ENCODE measurements at places on chromosomes 6 and 20.
A peak's percentile ranks its signal among the peaks of the same experiment; 100 is the strongest.

DNA sequence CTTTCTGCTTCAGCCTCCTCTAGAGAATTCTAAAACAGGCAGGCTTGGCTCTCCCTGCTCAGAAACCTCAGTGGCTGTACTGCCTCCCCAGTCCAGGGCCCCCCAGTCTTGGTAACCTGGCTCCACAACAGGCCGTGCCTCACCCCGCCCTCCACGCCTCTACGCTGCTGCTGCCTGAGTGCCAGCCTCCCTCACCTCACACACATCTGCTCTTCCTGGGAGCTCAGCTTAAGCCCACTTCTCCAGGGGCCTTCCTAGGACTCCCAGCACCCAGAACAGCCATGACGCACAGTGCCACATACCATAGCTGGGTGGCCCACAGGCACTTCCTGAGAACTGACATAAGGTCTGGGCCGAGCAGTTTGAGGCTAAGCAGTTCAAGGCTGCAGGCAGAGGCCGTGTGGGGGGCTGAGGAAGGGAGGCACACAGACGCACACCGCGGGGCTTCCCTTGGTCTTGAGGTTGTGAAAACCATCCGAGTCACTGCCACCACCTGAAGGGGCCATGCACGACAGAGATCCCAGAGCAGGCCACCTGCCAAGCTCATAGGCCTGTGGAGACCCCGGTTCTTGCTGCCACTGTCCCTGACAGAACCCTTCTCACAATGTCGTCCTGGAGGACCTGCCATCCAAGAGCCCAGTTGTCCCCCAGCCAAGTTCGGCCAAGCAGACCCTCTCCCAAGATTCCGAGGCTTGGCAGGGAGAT, 42.6 kb downstream of the DSTN start:
- no peak overlapping the region for H3K4me3 ChIP-seq
- H3K27ac ChIP-seq, result no peak overlapping the region
- DNase-seq, result peak; percentile 16

- no peak overlapping the region for H3K27ac ChIP-seq
- H3K4me1 ChIP-seq, result no peaks in the 10 kb centered on the region
- DNase-seq, result no peak
- H3K27me3 ChIP-seq, result no peaks in the 10 kb centered on the region
- no peaks in the 10 kb centered on the region for H3K36me3 ChIP-seq
Measured at GRCh38 chr6:142404751-142405150, 102.9 kb downstream of the ADGRG6 start.

GRCh38 chr6:148044261-148044751, 298.3 kb upstream of the SASH1 start:
- no peak overlapping the region for H3K27ac ChIP-seq
- no peaks in the 10 kb centered on the region for H3K4me1 ChIP-seq
- no peak overlapping the region for H3K4me3 ChIP-seq
- DNase-seq, result no peak

GRCh38 chr20:57167971-57168701, 98.3 kb downstream of the BMP7 start:
- H3K4me3 ChIP-seq, result no peak overlapping the region
- DNase-seq, result no peak
- H3K27me3 ChIP-seq, result no peaks in the 10 kb centered on the region
- H3K4me1 ChIP-seq, result no peaks in the 10 kb centered on the region
- no peaks in the 10 kb centered on the region for H3K36me3 ChIP-seq

DNA sequence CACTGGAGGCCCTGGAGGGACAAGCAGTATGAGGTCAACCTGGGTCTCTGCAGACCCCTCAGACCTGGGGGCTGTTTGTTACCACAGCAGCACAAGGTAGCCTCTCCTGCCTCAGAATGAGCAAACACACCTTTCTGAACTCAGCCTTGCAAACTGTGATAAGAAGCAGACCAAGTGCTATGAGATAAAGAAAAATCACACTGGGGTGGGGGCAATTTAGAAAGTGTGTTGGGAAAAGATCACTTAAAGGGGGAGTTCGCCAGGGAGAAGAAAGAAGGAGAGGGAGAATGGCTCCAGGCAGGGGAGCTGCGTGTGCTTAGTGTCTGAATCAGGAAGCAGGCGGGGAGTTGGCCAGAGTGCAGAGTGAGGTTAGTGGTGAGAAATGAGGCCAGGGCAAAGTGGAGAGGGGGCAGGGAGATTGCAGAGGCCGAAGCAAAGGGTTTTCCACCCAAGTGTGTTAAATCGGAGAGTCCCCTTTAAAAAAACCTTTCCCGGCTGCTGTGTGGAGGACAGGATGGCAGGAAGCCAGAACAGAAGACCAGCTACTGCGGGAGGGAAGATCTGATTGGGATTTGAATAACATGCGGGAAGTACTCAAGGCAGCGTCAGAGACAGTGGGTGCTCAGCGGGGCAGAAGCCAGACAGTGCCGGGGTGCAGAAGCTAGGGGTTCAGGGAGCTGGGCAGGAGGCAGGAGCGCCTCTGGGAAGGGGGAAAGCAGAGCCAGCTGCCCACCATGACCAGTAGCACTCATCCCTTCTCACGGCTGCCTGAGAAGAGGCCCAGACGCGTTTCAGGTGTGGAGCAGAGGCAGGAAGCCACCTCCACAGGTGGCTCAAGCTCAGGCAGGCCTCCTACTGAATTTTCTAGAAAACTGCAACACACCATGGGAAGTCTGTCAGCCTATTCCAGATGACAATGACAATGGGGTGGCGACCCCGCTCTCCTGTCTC, 9.0 kb downstream of the ADA start:
- H3K27ac ChIP-seq, result peak overlapping the region; percentile 69
- peaks cover 69% of the 10 kb centered on the region for H3K4me1 ChIP-seq
- H3K36me3 ChIP-seq, result peaks cover 4% of the 10 kb centered on the region
- DNase-seq, result peak; percentile 53

DNA sequence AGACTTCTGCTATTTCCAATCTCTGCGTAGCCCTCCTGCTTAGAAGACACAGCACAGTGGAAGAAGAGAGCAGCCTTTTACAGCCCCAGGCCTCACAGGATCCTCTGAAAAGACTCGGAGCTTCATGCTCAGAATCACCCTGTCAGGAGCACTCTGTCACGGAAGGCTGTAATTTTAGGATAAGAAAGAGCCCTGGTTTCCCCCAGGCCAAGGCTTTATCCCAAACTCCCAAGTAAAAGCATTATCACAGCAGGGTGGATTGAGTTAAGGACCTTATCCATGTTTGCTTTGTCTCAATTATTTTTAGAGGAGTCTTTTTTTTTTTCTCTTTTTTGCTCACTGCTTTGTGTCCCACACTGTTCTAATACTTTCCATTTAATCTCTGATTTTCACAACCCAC, 39.2 kb downstream of the ANKS1A start:
- no peak overlapping the region for H3K27ac ChIP-seq
- no peak for DNase-seq
- H3K4me1 ChIP-seq, result no peaks in the 10 kb centered on the region
- H3K4me3 ChIP-seq, result no peak overlapping the region
- H3K27me3 ChIP-seq, result no peaks in the 10 kb centered on the region
- H3K36me3 ChIP-seq, result no peaks in the 10 kb centered on the region

DNA sequence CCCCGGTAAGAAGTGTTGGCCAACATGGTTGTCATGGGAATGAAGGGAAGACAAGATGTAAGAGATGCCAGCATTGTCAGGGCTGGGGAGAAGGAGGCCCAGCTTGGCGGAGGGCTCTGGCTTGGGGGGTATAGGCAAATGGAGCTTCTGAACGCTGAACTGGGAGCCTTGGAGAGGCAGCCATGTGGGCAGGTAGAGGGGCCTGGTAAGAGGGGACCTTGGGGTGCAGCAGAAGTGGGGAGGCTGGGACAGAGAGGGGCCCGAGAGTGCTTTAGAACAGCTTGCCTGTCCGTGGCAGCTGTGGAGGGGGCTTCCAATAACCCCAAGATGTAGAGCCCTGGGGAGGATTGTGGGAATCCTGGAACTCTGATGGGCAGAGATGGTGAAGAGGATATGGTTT, 3.0 kb downstream of the SLC22A1 start:
- H3K27me3 ChIP-seq, result peaks cover 3% of the 10 kb centered on the region
- H3K4me1 ChIP-seq, result no peaks in the 10 kb centered on the region
- DNase-seq, result no peak

DNA sequence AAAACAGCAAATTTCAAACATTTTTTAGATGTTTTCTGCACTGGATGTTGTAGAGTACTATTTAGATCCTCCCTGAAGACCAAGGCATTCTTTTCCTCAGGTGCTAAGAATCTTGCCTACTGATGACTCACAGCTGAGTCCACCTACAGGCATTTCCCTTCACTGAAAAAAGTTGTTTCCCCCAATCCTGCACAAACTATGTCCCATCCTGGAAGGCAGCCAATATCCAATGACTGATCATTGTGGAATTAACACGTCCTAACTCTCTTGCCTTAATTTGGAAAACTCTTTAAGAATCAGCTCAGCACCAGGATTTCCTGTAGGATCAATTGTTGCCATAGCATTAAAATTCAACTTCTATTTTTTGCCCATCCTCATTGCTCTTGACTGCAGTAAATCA, 268.4 kb upstream of the IRAK1BP1 start:
- H3K27me3 ChIP-seq, result no peaks in the 10 kb centered on the region
- DNase-seq, result no peak
- H3K4me1 ChIP-seq, result no peaks in the 10 kb centered on the region

Data from common myeloid progenitor, CD34-positive (primary cell).